Thyroid gland (tissue), 4 donors: ENCODE measurements at places on chromosomes 12 and 14. TPM values are rescaled to one million over a fixed set of nuclear protein-coding genes. Genes with fewer than 3 reads are reported as not detected.

- no peak for DNase-seq
- no peaks in the 10 kb centered on the region for H3K36me3 ChIP-seq
- no peaks in the 10 kb centered on the region for H3K27me3 ChIP-seq
- peaks cover 24% of the 10 kb centered on the region for H3K4me1 ChIP-seq
- no peak overlapping the region for H3K4me3 ChIP-seq
- peak overlapping the region; percentile 5 for H3K27ac ChIP-seq
Observed at GRCh38 chr14:104581521-104581920, 2.0 kb downstream of the C14orf180 start.

- H3K4me1 ChIP-seq: no peaks in the 10 kb centered on the region
- no peaks in the 10 kb centered on the region for H3K36me3 ChIP-seq
- no peak overlapping the region for H3K4me3 ChIP-seq
- DNase-seq: no peak
- no peak overlapping the region for H3K27ac ChIP-seq
Observed at GRCh38 chr12:84435682-84436081, 476.9 kb downstream of the SLC6A15 start.

DNA sequence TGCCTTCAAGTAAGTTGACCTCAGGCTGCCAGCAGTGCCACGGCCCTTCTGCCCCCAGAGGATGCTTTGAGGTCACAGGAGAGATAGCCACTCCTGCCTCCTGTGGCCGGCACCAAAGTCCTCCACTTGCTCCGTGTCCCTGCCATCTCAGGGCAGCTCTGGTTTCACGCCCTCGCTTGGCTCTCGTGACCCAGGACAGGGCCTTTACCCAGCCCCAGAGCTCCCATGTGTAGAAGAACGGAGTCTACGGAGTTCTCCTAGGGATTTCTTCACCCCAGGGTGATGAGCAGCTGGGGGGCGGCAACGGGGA lies 178.1 kb downstream of the ADGRD1 start:
- no peak for DNase-seq
- H3K36me3 ChIP-seq: no peaks in the 10 kb centered on the region
- H3K4me1 ChIP-seq: peaks cover 10% of the 10 kb centered on the region
- H3K27ac ChIP-seq: no peak overlapping the region
- H3K27me3 ChIP-seq: no peaks in the 10 kb centered on the region

DNA sequence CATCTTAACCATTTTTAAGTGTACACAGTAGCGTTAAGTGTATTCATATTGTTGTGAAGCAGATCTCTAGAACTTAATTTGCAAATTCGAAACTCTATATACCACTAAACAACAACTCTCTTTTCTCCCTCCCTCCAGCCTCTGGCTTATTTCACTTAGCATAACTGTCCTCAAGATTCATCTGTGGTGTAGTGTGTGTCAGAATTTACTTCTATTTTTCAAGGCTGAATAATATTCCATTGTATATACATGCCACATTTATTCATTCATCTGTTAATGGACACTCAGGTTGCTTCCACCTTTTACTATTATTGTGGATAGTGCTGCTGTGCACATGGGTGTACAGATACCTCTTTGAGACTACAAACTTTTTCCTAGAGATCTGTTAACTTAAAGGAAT lies 26.5 kb downstream of the VRK1 start:
- H3K36me3 ChIP-seq: no peaks in the 10 kb centered on the region
- no peak overlapping the region for H3K27ac ChIP-seq
- no peaks in the 10 kb centered on the region for H3K27me3 ChIP-seq
- no peaks in the 10 kb centered on the region for H3K4me1 ChIP-seq

DNA sequence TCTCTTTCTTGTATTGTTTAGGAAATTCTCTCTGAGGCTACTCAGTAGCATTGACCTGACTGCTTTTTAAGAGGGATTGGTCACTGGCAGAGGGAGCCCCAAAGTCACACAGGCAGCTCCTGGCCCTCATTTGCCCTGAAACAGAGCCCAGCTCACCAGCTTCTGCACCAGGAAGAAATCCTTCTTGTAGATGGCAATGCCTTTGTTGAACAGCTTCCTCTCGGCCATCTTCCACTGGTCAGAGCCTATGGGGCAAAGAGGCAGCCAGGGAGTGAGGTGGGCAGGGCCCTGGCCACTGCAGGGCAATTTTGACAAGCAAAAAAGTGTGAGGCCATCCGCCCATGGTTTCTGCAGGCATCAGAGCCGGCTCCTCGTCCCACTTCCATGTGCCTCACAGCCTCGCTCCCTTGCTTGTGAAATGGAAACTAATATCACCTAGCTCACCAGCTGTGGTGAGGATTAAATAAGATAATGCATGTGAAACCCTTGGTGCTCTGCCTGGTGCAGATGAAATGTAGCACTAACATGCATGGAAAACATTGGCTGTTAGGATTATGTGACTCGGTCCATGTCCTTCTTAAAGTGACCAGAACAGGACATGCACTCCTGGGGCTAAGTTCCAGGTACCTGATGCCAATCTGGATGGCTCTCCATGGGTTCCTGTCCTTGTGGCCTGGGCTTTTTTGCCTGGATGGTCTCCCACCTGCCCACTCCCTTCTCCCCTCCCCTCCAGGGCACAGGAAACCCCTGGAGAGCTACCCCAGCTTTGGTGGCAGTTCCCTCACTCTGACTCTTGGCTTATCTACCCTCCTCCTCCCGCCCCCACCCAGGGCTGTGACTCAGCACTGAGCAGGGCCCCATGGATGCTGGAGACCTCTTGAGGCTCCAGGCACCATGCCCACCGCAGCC lies 11.2 kb upstream of the PNMA1 start:
- H3K27ac ChIP-seq: peak overlapping the region; percentile 73
- no peak for DNase-seq
- peaks cover 62% of the 10 kb centered on the region for H3K36me3 ChIP-seq
- no peaks in the 10 kb centered on the region for H3K27me3 ChIP-seq
- H3K4me1 ChIP-seq: peaks cover 24% of the 10 kb centered on the region

DNA sequence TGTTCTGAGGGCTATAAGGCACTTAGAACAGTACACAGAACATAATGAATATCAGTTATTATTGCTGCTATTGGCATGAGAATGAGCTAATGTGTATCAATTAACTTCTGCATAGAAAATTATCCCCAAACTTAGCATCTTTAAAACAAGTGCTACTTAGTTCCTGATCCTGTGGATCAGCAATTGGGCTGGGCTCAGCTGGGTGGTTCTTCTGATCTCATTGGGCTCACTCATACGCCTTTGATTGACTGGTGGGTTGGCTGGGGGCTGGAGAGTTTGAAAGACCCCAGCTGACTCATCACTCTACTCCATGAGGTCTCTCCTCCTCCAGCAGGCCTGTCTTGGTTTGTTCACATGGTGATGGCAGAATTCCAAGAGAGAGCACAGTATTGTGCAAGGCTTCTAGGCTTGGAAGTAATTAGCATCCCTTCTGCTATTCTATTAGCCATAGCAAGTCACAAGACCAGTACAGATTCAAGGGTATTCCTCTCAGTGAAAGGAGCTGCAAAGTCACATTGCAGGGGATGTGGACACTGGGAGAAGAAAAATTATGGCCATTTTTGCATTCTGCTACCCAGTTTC lies 27.2 kb upstream of the HSPB8 start:
- H3K4me1 ChIP-seq: no peaks in the 10 kb centered on the region
- H3K4me3 ChIP-seq: no peak overlapping the region
- H3K36me3 ChIP-seq: no peaks in the 10 kb centered on the region
- no peak overlapping the region for H3K27ac ChIP-seq

DNA sequence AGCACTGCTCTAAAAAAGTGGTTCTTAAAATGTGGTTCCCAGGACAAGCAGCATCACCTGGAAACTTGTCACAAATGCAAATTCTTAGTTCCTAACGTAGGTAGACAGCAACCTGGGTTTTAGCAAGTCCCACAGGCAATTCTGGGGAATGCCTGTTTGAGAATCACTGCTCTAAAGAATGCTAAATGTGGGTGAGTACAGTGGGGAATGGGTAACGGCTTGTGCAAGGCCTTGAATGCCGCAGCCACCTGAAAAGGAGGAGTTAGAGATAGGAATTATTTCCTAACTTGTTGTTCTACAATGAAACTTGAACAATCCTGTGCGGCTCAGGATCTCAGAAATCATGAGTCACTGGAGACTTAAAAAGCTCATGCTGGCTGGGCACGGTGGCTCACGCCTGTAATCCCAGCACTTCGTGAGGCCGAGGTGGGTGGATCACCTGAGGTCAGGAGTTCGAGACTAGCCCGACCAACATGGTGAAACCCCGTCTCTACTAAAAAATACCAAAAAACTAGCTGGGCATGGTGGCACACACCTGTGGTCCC lies 34.9 kb downstream of the GNS start:
- no peaks in the 10 kb centered on the region for H3K27me3 ChIP-seq
- H3K4me1 ChIP-seq: no peaks in the 10 kb centered on the region
- peaks cover 25% of the 10 kb centered on the region for H3K36me3 ChIP-seq
- no peak overlapping the region for H3K27ac ChIP-seq
- DNase-seq: no peak
- H3K4me3 ChIP-seq: no peak overlapping the region

- DNase-seq: no peak
- no peak overlapping the region for H3K27ac ChIP-seq
- H3K27me3 ChIP-seq: no peaks in the 10 kb centered on the region
- H3K36me3 ChIP-seq: no peaks in the 10 kb centered on the region
Observed at GRCh38 chr14:23881282-23881681, 72.3 kb upstream of the DHRS4 start.

GRCh38 chr14:21498540-21499526 lies 12.3 kb downstream of the METTL3 start:
- peaks cover 20% of the 10 kb centered on the region for H3K4me1 ChIP-seq
- peaks cover 56% of the 10 kb centered on the region for H3K36me3 ChIP-seq
- peak; percentile 9 for DNase-seq
- no peak overlapping the region for H3K27ac ChIP-seq
- H3K27me3 ChIP-seq: no peaks in the 10 kb centered on the region
- H3K4me3 ChIP-seq: no peak overlapping the region

DNA sequence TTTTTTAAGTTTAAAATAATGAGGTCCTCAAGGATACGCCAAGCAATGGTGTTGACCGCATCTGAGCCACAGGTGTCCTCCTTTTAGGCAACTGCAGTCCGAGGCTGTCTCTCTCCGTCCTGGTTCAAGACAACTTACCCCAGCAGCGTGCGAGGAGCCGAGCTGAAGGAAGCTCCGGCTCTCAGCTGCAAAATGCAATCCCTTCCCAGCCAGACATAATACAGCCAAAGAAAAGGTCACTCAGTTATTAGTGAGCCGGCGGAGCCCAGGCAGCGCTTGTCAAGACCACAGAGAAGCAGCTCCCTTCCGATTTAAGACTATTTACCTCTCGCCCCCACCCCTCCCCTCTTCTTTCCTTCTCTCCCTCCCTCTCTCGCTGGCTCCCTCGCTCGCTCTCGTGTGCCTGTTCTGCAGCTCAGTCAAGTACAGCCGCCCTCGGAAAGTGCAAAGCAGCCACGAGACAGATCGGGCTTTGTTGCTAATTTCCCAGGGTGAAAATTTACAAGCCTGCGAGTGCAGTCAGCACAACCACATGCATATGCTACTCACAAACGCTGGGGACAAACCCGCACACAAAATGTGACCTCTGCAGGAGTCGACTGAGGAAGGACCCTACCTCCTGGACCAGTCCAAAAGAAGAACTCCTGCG lies 363 bp upstream of the LMO3 start:
- H3K27me3 ChIP-seq: no peaks in the 10 kb centered on the region
- H3K27ac ChIP-seq: peak overlapping the region; percentile 97
- DNase-seq: peak; percentile 83
- no peaks in the 10 kb centered on the region for H3K36me3 ChIP-seq

- H3K27ac ChIP-seq: no peak overlapping the region
- DNase-seq: no peak
- no peak overlapping the region for H3K4me3 ChIP-seq
Observed at GRCh38 chr12:32332446-32332845, 66.9 kb upstream of the FGD4 start.

- no peaks in the 10 kb centered on the region for H3K36me3 ChIP-seq
- H3K4me3 ChIP-seq: no peak overlapping the region
- H3K27me3 ChIP-seq: no peaks in the 10 kb centered on the region
- H3K4me1 ChIP-seq: no peaks in the 10 kb centered on the region
Observed at GRCh38 chr14:64303471-64303917, 9.3 kb upstream of the ESR2 start.

DNA sequence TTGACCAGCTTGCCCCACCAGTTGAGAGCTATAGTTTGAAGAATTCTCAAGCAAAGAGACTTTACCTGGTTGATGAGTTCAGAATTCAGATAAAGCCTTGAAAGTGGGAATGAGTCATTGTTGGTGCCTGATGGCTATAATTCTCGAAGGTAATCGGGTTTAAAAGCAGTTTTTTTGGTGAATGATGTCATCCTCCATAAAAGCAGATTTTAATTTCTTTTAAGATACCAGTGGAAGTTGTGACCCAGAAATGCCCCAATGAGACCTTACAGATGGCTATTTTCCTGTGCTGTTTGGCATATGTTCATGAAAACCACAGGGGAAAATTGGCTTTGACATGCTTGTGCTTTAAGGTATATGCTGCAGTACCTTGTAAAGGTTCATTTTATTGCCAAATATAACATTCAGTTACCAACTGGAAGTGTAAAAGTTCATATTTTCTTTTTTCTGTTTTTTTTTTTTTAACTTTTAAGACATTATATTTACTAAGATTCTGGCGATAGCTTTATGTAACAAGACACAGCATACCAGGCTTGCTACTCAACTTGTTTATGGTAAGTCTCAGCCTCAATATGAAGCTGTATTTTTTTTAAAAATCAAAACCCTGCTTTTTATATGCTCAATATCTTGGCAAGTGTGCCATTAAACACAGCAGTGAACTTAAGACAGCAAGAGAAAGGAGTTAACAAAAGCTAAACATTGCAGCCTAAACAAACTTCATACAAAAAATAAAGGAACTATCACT lies 119.3 kb downstream of the LMNTD1 start:
- H3K27ac ChIP-seq: no peak overlapping the region
- H3K4me3 ChIP-seq: no peak overlapping the region
- no peaks in the 10 kb centered on the region for H3K27me3 ChIP-seq
- H3K4me1 ChIP-seq: peaks cover 16% of the 10 kb centered on the region

- no peaks in the 10 kb centered on the region for H3K27me3 ChIP-seq
- no peak overlapping the region for H3K4me3 ChIP-seq
- no peaks in the 10 kb centered on the region for H3K36me3 ChIP-seq
- H3K27ac ChIP-seq: no peak overlapping the region
Observed at GRCh38 chr14:68733086-68733914, 59.6 kb downstream of the ZFP36L1 start.

DNA sequence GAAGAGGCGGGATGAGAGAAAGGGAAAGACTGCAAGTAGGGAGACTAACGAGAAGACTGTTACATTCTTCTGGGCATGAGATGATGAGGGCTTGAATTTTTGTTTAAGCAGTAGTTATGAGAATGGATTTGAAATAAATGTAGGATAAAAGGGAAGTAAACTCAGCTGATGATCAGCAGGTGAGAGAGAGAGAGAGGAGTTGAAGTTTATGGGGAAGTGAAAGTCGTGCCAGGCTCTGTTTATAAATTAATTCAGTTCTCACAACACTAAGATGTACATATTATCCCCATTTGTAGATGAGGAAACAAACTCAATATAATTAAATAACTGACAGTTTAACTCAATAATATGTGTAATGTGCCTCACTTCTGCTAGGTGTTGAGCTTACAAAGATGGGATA lies 170.0 kb upstream of the RMST start:
- no peaks in the 10 kb centered on the region for H3K4me1 ChIP-seq
- H3K4me3 ChIP-seq: no peak overlapping the region
- H3K27me3 ChIP-seq: no peaks in the 10 kb centered on the region
- DNase-seq: no peak
- no peaks in the 10 kb centered on the region for H3K36me3 ChIP-seq
- no peak overlapping the region for H3K27ac ChIP-seq

Gene GPR162
- total RNA-seq: 1.1 TPM

Gene SPX
- 47.2 TPM for total RNA-seq

Gene RERGL
- 2.2 TPM for total RNA-seq

Gene SMOC1
- total RNA-seq: 3.8 TPM

Gene SMCO3
- total RNA-seq: 1.3 TPM

Gene FGF23
- total RNA-seq: not detected

Gene PITPNM2
- total RNA-seq: 6.3 TPM

Gene PPP2R5E
- 31.2 TPM for total RNA-seq

Gene P3H3
- total RNA-seq: 15.1 TPM

Gene SDR9C7
- total RNA-seq: not detected

Gene KLRC1
- 3.0 TPM for total RNA-seq

Gene GPR137C
- total RNA-seq: 1.3 TPM

Gene INHBC
- 0.54 TPM for total RNA-seq
